Epithelial cell of esophagus (primary cell): ENCODE measurements at places on chromosomes 7 and 10.
A peak's percentile ranks its signal among the peaks of the same experiment; 100 is the strongest.

DNA sequence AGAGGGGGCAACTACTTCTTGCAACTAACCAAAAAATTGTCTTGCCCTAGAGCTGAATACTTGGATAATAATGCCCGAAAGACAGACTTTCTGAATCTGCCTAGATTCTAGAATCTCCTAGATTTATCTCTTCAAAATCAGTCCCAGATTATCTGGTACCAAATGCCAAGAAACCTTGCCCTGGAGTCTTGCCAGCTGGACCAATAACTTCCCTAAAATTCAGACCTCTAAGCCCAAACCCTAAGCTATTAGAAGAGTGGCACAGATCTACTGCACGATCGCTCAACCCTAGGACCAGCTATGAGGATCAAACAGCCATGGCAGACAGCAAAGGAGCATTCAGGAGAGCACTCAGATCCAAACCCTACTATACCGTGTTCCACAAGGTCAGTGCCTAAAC, 45.0 kb downstream of the ARMH3 start:
- DNase-seq: no peak

DNA sequence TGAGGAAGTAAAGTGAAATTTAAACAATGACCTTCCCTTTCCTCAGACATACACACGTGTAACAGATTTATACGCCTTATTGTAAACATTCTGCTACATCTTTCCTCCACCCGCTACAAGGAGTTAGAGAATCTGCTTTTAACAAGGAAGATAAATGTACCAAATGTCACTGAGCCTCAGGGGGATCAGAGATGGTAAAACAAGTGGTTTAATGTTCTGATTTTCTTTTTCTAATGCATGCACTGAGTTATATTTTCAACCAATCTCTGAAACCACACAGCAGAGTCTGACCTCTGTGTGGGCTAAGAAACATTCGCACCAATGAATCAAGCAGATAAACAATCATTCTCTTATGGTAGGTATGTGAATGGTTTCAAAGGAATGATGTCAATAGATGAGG, 599.5 kb downstream of the ARL4A start:
- DNase-seq: no peak

DNA sequence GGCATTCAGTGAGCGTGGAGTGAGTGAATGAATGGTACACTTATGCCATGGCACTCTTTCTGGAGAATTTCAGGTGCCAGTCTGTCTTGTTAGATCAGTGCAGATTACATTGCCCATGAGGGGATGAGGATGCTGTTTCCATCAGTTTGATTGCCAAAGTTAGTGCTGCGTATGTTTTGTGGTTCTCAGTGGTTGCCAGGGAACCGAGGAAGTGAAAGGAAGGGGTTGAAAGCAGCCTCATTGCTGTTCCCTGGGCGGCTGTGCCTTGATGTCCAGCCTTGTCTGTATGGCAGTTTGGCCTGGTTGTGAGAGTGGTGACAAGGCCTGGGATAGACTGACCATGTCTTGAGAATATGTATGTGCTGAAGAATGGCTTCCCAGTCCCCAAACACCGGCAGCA, 30.2 kb downstream of the WBP1L start:
- DNase-seq: no peak

- no peak for DNase-seq
Measured at GRCh38 chr10:129523723-129524316, 56.8 kb downstream of the MGMT start.

DNA sequence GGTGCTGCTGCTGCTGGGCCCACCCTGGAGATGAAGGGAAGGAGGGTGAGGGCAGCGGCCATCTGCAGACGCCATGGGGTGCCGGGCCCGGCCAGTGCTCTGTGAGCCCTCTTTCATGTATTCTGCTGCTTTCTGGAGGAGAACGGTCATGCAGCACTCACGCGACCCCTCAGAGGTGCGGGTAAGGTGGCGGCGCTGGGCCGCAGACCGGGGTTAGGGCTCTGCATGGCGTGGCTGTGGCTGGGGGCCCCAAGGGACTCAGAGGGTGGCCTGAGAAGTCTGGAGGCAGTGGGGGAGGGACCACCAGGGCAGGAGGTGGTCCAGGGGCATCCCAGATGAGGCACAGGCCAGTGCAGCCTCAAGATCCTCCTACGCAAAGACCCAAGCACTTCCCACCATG, 275.5 kb downstream of the ELFN1 start:
- no peak for DNase-seq

DNA sequence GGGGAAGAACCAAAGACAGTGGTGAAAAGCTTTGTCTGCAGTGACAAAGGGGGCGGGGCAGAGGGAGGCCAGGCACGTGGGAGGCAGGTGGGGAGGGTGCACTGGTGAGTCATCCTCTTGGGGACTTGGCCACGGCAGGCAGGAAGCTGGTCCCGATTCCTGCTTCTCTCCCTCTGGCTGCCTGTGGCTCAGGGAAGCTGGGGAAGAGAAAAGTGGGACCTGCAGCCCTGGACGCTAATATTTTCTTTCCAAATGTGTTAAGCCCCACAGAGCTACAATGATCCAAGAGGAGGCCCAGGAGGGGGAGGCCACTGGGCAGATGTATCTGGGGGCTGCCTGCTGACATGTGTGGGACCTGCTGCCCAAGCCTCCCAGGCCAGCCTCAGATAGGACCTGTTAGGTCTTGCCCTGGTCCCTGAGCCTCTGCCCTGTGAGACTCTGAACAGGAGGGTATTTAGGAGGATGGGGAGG, 231.8 kb downstream of the KCNMA1 start:
- DNase-seq: peak; percentile 67

GRCh38 chr7:11261470-11261869, 287.8 kb downstream of the PHF14 start:
- DNase-seq: peak; percentile 4

DNA sequence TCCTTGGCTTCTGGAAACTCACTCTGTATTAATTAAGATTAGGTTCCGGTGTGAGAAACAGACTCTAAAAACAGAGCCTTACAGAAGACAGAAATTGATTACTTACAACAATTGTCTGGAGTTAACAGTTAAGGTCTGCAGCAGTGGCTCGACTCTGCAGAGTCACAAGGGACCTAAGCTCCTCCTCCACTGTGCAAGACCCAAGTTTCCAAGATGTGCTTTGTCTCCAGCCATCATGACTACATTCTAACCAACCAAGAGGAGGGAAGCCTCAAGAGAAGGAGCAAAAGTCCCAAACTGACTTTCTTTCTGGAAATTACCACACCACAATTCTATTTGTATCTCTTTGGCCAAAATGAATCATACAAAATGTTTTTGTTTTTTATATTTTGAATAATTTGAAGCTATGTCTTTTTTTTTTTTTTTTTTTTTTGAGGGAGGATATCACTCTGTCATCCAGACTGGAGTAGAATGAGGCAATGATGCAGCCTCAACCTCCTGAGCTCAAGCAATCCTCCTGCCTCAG, 14.2 kb upstream of the ODAD2 start:
- DNase-seq: no peak

- DNase-seq: no peak
Measured at GRCh38 chr7:90919816-90920215, 323.7 kb downstream of the CDK14 start.

- peak; percentile 49 for DNase-seq
Measured at GRCh38 chr10:29130190-29130673, 158.6 kb upstream of the LYZL1 start.

GRCh38 chr7:2000153-2000687, 232.5 kb downstream of the MAD1L1 start:
- DNase-seq: no peak

- no peak for DNase-seq
Measured at GRCh38 chr10:74151879-74152722, 1.1 kb downstream of the ADK start.

DNA sequence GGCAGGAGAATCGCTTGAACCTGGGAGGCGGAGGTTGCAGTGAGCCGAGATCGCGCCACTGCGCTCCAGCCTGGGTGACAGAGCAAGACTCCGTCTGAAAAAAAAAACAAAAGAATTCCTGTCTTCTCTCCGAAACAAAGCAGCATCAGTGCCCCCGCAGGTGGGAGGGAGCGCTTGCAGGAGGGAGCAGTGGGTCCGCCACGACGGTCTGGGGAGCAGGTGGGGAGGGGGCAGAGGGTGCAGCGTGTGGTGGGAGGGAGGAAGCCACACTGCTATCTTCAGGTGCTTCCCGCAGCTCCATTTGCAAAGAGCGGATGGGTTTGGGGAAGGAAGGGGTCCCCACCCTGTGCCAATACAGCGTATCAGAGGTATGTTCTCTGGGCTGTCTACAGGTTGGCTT, 31.7 kb downstream of the LIMK1 start:
- DNase-seq: no peak

- DNase-seq: no peak
Measured at GRCh38 chr7:108419961-108420908, 36.0 kb downstream of the NRCAM start.

DNA sequence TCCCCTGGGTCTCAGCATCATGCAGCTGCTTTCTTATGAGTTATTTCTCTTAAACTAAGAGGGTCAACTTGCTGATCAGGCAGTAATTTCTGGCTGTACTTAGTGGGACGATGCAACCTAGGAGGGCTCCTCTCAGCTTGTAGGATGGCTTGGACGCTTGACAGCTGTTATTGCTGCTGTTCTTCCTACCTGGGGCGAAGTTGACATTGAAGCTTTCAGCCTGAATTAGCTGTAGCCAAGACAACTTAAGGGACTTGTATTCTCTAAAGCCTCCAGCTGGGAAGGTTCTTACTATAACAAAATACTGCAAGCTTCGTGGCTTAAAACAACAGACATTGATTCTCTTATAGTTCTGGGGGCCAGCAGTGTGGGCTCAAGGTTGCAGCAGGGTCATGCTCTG, 224.9 kb downstream of the ACTR3B start:
- DNase-seq: no peak

GRCh38 chr7:6438427-6438826, 9.3 kb downstream of the DAGLB start:
- DNase-seq: no peak

DNA sequence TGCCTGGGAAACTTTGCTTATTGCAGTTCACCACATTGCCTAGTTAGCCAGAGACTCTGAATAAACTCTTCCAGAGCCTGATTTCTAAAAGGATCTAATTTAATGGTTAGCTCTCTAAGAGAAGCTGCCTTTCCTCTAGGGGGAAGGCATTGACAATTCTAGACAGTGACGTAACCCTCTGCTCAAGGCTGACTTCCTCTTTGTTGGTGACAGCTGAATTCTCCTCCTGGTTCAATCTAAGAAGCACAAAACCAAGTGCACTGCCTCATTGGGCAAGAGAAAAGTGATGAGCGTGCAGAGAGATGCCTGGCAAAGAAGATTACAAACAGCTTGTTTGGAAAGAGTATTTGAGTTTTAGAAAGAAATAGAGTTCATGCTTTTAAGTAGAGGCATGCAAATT, 102.7 kb downstream of the MACC1 start:
- peak; percentile 4 for DNase-seq

DNA sequence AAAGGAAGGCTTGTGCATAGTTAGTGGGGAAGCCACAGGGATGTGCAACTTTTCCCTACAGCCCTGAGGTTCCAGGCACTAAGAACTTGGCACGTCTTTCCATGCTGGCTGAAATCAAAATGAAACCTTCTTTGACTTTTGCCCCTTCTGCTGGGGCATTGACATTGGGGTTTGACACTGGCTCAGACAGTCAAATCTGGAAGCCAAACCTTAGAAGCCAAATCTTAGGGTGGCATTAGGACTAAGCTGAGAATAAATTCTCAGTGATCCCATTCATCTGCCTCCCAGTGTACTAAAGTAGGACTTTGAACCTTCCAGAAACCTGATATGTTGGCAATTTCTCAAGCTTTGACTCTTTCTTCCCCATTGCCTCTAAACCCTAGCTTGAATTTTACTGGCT, 31.3 kb upstream of the INSYN2A start:
- no peak for DNase-seq

DNA sequence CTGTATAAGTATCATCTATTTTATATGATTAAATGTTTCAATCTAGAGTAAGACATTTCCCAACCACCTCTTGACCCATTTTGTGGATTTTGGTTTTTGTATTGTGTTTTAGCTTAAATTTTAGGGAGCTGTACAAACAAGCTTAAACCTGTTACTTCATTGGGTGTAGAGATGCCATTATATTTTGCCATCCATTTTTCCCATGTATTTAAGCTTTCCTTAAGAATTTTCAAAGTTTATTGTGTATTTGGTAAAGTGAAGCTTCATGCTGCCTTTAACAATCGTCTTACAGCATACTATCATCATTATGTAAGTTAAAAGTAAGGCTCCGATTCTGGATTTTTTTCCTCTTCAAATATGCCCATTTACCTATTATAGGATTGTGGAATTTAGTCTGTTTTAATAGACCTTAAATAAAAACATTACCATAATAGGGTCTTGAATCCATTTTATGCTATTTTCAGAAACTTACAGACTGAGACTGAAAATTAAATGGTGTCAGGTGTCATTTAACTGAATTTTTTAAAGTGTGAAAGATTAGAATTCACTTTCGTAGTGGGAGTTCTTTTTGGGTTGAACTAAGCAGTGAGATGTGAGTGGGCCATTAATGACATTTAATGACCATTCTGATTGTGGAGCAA, 2.2 kb downstream of the KMT2E start:
- no peak for DNase-seq

GRCh38 chr7:92013611-92014010, 72.9 kb downstream of the AKAP9 start:
- DNase-seq: no peak

- DNase-seq: no peak
Measured at GRCh38 chr7:107079212-107079940, 34.9 kb downstream of the PRKAR2B start.

- DNase-seq: no peak
Measured at GRCh38 chr10:58758321-58758720, 245.6 kb downstream of the BICC1 start.
